ENCODE measurements at places on chromosomes 3 and 15.

DNA sequence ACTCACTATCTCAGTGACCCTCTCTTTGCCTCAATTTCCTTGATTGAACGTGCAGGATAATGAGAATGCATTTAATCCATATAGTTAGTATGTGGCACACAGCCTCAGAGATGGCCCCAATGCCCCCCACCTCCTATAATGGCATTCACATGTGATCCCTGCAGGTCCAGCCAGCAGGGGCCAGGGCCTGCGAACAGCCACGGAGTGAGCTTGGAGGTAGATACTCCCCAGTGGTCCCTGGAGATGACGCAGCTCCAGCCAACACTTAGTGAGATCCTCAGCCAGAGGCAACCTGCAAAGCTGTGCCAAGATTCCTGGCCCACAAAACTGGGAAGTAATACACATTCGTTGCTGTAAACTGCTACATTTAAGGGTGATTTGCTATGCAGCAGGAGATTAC is 184.9 kb upstream of the NSMCE3 start:
- DNase-seq, result no peak

DNA sequence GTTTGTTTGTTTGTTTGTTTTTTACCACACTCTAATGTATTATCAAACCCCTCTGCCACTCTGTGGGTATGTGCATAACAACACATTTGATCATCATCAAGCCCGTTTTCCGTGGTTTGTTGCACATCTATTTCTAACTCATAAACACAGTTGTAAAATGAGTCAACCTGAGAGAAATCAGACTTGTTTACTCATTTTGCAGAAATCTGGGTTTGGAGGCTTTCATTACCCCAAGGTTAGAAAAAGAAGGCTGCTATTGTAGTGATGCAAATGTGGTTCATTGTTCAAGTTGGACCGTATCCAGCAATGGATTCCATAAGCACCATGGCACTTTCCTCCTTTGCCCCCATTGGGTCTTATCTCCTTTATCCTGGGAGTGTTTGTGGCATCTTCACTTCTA is 353.2 kb upstream of the SOX2 start:
- no peak for DNase-seq

GRCh38 chr3:48142316-48142870 is 45.8 kb downstream of the CDC25A start:
- no peak for DNase-seq

DNA sequence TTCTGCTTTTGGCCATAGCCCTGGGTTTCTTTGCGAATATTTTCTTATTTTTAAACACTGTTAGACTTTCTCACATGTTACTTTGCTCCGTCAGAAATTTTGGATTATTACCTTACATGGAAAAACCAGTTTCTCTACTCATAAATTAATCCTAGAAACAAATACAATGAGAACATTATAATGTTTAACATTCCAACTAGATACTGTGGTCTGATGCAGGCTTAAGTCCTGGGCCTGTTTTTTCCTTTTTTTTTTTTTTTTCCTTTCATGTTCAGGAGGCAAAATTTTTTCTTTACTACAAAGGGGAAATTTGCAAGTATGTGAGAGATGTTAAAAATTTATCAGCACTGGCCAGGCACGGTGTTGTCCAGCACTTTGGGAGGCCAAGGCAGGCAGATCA is 28.9 kb downstream of the POPDC2 start:
- DNase-seq, result no peak

- DNase-seq, result peak; percentile 36
Observed at GRCh38 chr15:85430406-85431204, 50.2 kb downstream of the AKAP13 start.

- no peak for DNase-seq
Observed at GRCh38 chr3:138367326-138367850, 19.0 kb downstream of the MRAS start.

- no peak for DNase-seq
Observed at GRCh38 chr15:66795851-66796250, 93.8 kb downstream of the SMAD6 start.

- DNase-seq, result no peak
Observed at GRCh38 chr15:40958146-40958545, 4.9 kb downstream of the CHAC1 start.

- no peak for DNase-seq
Observed at GRCh38 chr3:135349254-135349948, 554.3 kb downstream of the EPHB1 start.

DNA sequence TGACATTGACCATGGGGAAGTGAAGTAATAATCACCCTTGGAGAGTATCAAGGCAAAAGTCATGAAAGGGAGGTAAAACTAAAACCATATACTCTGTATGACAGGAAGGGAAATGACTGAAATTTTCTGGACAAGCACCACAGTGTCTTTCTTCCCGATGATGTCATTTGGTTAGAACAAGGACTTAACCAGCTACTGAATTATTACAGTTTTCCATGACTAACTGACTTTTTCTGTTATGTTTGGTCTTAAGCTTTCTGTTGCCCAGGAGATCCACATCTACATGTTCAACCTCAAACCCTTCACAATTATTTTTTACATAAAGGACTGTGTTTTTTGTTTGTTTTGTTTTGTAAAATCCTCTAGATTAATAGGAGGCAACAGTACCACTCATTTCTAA is 191.9 kb upstream of the IL12A start:
- DNase-seq, result no peak

DNA sequence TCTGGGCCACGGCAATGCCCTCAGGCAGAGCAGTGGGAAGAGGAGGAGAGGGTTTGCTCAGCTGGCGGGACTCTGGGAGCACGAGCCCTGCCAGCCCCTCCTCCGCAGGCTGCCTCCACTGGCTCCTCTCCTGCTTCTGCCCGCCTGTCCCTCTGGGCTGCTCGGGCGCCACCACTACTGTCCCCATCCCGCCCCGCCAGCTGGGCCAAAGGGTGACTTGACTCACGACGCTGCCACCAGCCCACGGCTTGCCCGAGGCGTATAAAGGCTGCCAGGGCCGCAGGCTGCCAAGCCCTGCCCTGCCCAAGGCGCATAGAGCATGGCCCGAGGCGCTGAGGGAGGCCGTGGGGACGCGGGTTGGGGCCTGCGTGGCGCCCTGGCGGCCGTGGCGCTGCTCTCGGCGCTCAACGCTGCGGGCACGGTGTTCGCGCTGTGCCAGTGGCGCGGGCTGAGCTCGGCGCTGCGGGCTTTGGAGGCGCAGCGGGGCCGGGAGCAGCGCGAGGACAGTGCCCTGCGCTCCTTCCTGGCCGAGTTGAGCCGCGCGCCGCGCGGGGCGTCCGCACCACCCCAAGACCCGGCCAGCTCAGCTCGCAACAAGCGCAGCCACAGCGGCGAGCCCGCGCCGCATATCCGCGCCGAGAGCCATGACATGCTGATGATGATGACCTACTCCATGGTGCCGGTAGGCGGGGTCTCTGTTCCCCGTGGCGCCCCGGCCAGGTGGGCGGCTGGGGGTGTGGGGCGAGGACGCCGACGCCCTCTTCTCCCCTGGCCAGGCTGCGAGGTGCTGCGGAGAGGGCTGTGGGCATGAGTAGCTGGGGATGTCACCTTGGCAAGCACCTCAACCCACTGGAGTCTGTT is at the start of gene GLDN:
Gene GLDN, plus strand, starts transcription at position 290 of the 861 bp plus-strand sequence. Its CDS starts 30 bp downstream, at position 320.
- DNase-seq, result no peak

GRCh38 chr3:192409201-192409837 is 318.0 kb downstream of the FGF12 start:
- no peak for DNase-seq

- no peak for DNase-seq
Observed at GRCh38 chr3:12828751-12829150, 12.6 kb downstream of the RPL32 start.

GRCh38 chr15:90594301-90594738 is 64.6 kb downstream of the CRTC3 start:
- peak; percentile 67 for DNase-seq

- DNase-seq, result no peak
Observed at GRCh38 chr3:197613199-197613598, 57.4 kb upstream of the BDH1 start.

Measured in activated CD4-positive, alpha-beta T cell treated with anti-CD3 and anti-CD28 coated beads, Interleukin-2, amount 50 U/mL, for 24 hours (primary cell).